ENCODE measurements at places on chromosomes 16 and 17.

- no peak for DNase-seq
Measured at GRCh38 chr17:58184986-58185761, 7.4 kb upstream of the EPX start.

GRCh38 chr16:60241671-60242070, 1507.6 kb upstream of the GOT2 start:
- no peak for DNase-seq

DNA sequence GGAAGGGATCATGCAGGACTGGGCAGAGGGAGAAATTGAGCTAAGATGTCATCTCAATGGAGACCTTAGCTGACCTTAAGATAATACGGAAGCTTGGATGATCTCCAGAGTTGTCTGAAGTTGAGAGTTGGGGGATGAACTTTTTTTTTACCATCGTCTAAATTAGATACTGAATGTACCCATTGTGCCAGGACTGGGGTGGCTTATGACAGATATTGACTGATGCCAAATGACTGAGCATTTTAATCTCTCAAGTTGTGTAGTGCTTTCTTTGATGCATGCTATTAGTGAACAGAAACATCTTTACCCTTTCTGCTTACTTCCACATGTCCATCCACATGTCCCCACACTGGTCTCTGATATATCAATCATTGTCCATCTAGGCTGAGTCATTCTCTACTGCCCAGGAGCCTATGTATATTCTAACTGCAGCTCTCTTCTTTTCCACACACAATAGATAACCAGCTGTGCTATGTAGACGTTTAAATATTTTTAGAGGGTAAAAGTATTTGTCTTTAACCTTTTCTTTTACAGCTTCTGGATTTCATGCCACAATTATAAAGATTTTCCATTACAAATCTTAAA, 60.2 kb upstream of the ZKSCAN2 start:
- no peak for DNase-seq

GRCh38 chr16:74304164-74304834, 7.7 kb downstream of the PSMD7 start:
- DNase-seq, result no peak

- DNase-seq, result no peak
Measured at GRCh38 chr16:11670171-11671131, 2.2 kb downstream of the SNN start.

Measured in NCI-H1436 (cell line).